Stimulated activated CD4-positive, alpha-beta T cell treated with anti-CD3 and anti-CD28 coated beads, TNF-alpha, amount 100 ng/mL, for 1 hour (primary cell): ENCODE measurements at places on chromosomes 2 and 18.

DNA sequence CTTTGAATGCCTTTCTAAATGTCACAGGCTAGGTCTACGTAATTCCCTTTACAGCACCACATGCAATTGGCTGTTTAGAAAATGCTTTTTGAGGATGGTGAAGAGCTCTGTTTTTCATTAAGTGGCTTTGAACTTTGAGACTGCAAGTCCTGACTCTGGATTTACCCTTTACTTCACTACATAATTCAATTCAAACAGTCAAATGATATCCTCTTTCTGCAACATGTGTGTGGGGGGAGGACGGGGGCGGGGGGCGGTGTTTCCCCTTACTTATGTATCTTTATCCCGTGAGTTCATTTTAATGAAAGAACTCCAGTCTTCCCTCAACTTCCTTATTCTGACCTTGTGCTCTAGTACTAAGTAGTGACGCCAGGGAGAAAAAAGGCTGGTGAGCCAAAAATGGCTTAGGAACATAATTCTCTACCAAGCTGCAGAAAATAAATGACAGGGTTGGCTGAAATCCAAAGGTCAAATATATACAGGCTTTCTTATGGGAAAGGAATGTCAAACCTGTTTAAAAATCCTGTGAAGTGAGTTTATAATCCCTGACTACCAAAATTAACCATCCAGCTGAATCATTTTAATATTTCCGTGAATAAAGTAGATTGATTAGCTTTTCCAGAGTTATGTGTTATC, 119.6 kb downstream of the SLC8A1 start:
- DNase-seq: no peak

- DNase-seq: no peak
Observed at GRCh38 chr18:9790261-9790660, 82.2 kb downstream of the RAB31 start.

- DNase-seq: no peak
Observed at GRCh38 chr2:102619414-102620319, at the start of gene SLC9A2. SLC9A2 (plus strand) TSS chr2:102619553; CDS start chr2:102619849, 296 bp downstream.

DNA sequence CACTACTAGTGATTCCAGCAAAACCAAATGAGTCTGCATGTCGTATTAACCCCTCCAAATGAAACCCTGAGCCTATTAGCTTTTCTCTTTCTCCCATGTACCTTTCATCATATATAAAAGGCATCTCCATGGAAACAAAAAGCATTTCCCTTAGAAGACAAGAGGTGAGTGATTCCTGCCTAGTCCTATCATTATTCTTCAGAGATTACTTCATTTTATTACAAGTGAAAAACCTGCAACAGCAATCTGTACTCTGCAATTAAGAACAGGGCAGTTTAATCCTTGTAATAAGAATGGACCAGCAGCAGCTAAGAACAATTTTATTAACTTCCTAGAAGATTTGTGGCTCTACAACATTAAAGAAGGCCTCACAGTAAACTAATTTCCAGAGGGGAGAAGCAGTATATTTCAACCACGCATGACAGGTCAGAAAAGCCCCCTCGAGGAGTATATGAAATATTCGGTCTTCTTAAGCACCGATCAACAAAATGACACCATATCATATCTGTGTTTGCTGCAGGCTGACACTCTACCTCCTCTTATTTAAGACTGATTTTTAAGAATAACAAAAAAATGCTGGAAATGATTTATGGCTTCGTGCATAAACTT, 132.3 kb upstream of the TFPI start:
- DNase-seq: no peak

- no peak for DNase-seq
Observed at GRCh38 chr2:237964578-237965404, 2.0 kb upstream of the UBE2F start.

DNA sequence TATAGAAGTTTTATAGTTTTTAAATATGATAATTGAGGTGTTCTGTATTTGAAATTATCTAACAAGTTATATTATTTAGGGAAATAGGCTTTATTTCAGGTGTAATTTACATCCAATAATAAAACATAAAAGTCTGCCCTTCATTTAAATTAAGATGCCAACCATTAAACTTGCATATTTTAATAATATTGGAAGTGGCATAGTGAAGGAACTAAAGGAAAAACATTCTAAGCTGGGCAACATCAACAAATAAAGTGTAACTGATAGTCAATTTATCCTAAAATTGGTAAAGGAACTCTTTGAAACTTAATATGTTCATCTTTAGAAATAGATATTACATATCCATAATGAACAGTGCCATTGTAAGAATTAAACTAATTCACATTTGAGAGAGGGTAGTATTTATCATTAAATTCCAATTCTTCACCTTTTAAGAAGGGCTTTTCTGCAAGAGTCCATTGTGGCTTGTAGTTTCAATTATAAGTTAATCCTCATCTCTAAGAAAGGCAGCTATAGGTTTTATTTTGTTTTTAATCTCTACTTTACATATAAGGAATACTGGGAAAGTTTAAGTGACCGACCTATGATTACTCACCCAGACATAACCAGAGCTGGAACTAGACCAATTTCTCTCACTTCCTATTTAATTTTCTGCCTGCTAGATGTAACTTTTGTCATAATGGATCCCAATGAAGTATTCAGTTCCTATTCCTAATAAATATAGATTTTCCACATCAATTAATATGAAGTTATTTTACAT, 401.6 kb downstream of the XIRP2 start:
- no peak for DNase-seq

DNA sequence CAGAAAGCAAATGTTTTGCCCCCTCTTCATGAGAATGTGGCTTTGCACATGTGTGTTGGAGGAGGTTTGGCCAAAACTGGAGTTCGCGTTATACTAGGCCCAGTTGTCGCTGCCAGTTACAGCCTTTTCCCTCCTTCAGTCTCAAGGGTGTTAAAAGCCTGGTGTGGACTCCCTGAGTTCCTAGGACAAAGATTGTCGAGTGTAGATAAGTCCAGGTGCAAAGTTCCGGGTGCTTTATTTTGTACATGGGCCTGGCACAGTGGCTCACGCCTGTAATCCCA, 542 bp upstream of the RNF103 start:
- no peak for DNase-seq

- DNase-seq: no peak
Observed at GRCh38 chr2:96136129-96136720, 2.1 kb downstream of the ASTL start.

DNA sequence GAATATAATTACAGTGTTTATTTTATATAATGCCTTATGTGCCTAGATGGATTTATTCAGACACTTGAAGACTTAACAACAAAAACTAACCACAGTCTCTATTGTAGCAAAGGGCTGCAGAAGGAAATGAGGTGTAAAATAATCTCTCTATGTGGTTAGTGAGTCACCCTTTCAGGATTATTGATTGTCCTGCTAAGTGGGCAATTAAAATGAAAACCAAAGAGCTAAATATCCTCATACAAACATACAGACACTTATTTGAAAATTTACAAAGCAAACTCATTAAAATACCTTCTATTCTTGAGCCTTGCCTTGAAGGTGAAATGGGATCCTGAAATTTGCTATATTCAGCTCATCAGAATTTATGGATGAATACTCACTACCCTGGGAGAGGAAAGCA, 27.7 kb upstream of the DCC start:
- DNase-seq: no peak
